EH (cell line): ENCODE measurements at places on chromosomes 13 and 19.

GRCh38 chr13:46629811-46630413 lies 76.9 kb downstream of the LRCH1 start:
- DNase-seq: no peak

GRCh38 chr19:34560229-34560628 lies 78.7 kb downstream of the WTIP start:
- no peak for DNase-seq

DNA sequence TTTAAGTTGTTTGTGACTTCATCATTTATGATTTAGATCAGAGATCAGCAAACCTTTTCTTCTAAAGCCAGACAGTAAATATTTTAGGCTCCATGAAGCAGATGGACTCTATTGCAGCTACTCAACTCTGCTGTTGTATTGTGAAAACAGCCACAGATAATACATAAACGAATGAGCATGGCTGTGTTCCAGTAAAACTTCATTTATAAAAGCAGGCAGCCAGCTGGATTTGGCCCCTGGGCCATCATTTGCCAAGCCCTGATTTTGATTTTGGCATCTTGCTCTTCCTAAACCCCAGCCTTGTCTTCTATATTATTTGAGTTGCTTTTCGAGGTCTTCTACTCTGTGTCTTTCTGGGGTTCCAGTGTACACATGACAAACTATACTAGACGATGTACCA lies 41.3 kb downstream of the RNASEH2B start:
- DNase-seq: no peak

DNA sequence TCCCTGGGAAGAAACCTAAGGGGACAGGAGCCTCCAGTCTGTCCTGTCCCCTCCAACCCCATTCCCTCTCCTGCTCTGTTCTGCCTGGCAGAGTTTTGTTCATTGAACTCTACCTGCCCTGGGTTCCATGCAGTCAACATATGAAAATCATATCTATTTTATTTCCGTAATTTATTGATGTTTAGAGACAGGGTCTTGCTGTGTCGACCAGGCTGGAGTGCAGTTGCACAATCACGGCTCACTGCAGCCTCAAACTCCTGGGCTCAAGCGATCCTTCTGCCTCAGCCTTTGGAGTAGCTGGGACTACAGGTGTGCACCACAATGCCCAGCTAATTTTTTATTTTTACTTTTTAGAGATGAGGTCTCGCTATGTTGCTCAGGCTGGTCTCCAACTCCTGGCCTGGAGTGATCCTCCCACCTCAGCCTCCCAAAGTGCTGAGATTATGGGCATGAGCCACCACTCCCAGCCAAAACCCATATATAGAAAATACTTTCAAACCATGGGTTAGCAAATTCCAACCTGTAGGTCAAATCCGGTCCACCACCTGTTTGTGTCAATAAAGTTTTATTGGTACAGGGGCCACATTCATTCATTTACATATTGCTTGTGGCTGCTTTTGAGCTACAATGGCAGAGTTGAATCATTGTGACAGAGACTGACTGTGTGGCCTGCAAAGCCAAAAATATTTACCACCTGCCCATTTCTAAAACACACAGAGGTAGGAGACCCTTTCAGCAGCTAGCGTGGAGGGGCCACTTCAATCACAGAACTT lies 39.3 kb downstream of the FBN3 start:
- no peak for DNase-seq

DNA sequence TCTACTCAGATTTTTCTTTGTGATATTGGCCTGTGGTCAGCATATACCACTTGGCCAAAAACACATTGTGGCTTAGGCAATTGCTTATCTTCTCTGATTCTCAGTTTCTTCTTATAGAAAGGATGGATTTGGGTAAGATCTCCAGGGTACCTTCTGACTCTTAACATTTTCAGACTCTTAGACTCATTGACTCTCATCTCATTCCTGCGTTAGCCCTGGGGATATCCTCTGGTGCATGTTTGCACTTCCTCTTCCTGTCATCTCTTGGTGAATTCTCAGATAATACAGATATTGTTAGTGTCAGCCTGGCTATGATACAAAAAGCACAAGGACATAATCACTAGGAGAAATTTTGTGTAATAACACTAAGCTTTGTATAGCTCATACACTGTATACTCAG lies 492.5 kb upstream of the GPC6 start:
- DNase-seq: no peak

DNA sequence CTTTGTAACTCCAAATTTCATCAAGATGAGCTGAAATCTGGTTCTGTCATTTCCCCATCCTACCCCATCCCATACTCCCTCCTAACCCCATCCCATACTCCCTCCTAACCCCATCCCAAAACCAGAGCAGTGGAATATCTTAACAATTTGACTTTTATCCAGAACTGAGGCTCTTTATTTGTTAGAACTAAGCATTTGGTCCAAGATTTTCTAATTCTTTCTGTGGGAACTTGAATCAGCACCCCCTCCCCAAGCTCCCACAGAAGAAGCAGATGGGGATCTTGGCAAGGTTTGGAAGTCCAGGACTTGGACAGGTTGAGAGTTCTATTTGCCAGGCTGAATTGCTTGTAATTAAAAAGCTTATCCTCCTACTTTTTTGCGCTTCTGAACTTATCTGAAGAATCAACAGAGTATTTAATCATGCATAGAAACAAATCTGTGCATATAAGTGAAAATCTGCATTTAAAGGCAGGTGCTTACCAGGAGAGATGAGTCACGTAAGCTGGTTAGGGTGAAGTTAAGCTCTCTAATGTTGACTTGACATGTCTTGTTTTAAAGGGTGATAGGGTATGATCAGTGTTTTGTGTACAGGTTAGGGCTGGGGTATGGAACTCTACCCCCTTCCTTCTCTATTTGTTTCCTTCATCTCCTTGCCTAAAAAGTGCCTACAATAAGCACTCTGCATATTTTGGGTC lies 111.1 kb downstream of the COG6 start:
- no peak for DNase-seq

DNA sequence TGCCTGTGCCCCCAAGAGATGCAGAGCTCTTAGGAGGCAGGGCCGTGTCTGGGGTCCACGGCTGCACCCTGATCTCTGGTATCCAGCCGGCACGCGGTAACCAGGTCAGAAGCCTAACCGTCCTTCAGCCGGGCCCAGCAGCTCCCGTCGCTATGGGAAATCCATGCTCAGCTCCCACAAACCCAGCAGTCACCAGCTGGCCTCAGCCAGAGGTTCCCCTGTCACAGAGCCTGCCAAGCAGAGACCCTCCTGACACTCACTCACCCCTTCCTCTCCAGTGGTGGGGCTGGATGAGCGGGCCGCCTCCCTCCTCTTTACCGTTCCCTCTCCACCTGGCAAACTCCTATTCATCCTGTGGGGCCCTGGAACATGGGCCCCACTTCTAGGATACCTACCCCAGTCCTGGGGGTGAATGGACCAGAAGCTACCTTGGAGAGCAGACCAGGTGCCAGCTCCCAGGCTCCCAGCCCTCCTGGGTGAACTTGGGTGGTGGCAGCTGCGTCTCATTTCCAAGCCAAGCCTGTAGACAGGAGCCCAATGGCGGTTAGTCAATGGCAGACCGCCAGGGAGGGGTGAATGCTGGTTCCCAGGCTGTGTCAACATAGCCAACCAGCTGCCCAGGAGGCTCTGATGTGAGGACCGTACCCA lies 21.4 kb upstream of the TCF3 start:
- DNase-seq: no peak

GRCh38 chr19:56319991-56320390 lies 5.4 kb upstream of the ZSCAN5A start:
- no peak for DNase-seq

DNA sequence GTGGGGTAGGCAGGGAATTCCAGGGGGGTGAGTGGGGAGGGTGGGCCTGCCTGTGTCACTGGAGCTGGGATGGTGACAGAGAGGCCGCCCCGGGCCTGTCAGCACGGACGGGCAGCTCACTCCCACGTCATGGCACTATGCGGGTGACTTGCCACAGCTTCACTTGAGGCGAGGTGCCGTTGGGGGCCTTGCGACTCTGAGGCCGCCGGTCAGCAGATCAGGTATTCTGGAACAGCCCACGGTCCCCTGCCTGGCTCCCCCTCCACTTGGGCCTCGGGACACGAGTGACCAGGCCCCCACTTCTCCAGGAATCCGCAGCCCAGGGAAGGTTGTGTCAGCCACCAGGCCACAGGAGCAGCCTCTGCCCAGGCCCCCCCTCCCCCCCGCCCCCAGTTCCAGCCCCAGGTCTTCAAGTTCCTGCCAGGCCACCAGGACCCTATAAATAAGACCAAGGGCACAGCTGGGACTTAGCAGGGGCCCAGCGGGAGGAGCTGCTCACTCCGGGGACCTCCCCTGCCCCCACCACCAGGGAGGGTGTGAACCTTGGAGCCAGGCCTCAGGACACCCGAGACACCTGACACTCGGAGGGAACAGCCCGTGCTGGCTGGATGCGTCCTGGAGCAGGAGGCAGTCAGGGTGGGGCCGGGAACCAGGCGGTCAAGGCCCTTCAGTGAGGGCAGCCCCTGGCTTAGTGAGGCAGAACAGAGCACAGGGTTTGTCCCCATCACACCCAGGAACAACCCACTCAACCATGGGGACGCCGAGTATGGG lies 2.7 kb upstream of the MIDN start:
- DNase-seq: no peak

- no peak for DNase-seq
Observed at GRCh38 chr19:41703602-41704293, 4.7 kb upstream of the CEACAM5 start.

DNA sequence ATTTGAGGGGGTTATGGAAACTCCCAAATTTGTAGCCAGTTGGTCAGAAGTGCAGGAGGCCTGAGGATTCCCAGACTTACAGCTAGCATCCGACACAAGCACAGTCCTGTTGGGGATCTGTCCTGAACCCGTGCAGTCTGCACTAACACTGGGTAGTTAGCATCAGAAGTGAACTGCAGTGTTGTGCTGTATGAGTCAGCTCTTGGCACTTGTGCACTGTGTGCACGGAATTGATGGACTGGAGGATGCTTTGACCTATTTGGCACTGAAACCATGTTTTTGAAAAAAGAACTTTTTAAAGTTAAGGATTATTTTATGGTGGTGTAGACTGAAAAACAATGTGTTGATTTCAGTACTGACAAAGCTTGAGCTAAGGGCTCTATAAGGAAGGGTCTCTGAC lies 279.0 kb downstream of the NHLRC3 start:
- peak; percentile 43 for DNase-seq

GRCh38 chr13:75832812-75833211 lies 196.7 kb downstream of the LMO7 start:
- DNase-seq: no peak

GRCh38 chr13:45718992-45719391 lies 16.9 kb downstream of the CBY2 start:
- DNase-seq: peak; percentile 77
